ENCODE measurements at places on chromosomes 12 and 14.
A peak's percentile ranks its signal among the peaks of the same experiment; 100 is the strongest.

- no peak for DNase-seq
Observed at GRCh38 chr14:89270439-89271227, 146.4 kb downstream of the FOXN3 start.

- DNase-seq = no peak
Observed at GRCh38 chr14:57413849-57414248, 23.5 kb downstream of the NAA30 start.

- DNase-seq = no peak
Observed at GRCh38 chr14:104758981-104759969, 6.3 kb downstream of the SIVA1 start.

DNA sequence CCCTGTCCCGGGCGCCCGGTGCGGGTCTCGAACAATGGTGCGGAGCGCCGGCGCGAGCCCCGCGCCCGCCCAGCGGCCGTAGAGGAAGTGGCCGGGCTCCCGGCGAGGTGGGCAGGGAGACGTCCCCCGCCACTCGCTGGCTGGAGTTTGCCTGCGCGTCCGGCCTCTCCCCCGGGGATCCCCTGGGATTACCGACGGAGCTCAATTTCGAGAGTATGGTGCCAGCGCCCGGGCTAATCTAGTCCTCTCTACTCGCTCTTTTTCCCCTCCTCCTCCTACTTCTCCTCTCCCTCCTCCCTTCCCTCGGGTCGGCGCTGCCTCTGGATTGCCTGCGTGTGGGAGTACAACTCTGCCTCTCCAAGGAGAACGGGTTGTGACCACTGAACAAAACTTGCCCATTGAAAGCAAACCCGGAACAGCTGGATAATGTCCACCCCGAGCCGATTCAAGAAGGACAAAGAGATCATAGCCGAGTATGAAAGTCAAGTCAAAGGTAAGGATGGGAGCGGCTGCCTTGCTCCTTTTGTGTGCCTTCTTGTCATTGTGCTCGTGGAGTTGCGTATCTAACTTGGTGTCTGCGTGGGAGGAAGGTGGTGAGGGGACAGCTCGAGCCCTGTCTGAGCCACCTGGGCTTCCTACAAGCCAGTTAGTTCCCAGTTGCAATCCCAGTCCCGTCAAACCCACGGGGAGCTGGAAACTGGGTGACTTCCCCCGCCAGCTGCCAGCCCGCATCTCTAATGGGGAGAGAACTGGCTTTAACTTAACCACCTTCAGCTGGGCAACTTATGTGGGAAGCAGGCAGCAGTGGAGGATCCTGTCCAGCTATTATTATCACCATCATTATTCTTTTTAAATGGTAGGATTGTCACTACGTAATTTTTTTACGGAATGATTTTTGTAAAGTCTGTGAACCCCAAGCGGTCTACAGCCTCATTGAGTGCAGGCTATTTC lies at the start of gene SRGAP1:
Gene SRGAP1, plus strand, starts transcription at position 310 of the 951 bp plus-strand sequence. Its CDS starts 117 bp downstream, at position 427.
- peak; percentile 72 for DNase-seq

DNA sequence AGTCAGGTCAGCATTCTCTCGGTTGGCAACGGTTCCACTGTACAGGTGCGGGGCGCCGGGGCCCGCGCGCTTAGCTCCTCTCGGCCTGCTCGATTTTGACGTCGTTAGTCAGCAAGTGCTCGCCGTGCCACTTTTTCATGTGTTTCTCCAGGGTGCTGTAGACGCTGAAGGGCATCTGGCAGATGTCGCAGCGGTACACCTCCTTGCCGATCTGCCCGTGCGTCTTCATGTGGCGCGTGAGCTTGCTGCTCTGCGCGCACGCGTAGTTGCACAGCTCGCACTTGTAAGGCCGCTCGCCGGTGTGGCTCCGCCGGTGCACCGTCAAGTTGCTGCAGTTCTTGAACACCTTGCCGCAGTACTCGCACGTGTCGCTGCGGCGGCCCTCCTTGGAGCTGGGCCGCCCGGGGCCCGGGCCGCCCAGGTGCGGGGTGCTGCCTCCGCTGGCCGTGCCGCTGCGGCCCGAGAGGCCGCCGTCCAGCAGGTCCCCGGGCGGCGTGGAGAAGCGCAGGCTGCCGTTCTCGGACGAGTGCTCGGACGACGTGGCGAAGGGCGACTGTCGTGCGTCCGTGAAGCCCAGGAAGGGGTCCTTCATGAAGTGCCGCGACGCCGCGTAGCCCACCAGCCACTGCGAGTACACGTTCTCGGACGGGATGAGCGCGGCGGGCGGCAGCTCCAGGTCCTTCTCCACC lies 97.8 kb downstream of the BCL11B start:
- no peak for DNase-seq

GRCh38 chr14:21734457-21735074 lies 60.9 kb upstream of the OR4E1 start:
- DNase-seq = no peak

DNA sequence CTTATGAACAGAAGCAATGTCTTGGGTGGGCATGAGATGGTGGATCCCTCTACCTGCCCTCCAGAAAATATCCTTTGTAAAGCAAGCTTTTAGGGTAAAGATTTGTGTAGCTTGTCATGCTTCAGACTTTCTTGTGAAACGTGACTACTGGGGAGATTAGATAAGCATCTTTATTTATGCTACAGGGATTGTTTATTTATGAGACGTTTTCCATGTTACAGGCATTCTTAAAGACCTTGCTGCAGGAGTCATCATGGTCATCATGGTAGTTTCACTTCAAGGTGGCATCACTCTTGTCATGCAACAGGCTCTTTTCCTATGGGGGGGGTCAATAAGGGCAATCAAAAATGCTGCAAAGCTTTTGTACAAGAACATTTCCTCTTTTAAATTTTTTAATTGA lies 8.2 kb upstream of the MIS18BP1 start:
- DNase-seq = no peak

DNA sequence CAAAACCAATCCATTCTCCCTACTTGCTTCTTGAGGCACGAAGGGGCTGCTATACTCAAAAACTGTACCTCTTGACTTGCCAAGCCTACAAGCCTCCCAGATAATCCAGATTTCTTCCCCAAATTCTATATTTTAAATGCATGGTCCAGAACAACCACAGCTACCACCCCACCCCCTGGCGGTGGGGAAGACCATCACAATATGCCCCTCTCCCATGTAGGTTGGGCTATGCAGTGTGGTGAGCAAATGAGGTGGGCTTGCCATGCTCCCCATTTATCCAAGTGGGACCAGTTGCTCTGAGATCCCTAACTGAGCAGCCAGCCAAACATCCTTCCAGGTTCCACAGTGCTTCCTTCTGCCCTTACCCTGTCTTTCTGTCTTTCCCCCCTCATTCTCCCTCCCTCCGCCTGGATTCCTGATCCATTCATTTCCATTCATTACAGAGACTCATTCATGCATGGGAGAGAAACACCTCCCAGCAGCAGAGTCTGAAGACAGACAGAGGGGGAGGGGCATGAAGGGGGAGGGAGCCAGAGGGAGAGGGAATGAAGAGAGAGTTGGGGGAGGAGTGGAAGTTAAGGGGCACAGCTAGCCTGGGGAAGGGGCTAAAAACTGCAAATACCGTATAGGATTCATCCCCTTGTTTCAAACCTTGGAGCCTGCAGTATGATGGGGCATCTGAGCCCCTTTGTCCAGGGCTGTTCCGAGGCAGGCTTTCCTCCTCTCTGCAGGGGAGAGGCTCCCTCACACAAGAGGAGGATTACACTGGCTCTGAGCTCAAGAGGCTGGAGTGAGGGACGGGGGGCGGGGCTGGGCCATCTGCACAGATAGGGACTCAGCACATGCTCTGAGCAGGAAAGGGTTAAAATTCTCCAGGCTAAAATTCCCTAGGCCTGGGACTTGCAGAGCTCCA lies 4.4 kb downstream of the ZNF219 start:
- peak; percentile 28 for DNase-seq

- DNase-seq = no peak
Observed at GRCh38 chr12:57757771-57758170, 2.9 kb downstream of the MARCHF9 start.

DNA sequence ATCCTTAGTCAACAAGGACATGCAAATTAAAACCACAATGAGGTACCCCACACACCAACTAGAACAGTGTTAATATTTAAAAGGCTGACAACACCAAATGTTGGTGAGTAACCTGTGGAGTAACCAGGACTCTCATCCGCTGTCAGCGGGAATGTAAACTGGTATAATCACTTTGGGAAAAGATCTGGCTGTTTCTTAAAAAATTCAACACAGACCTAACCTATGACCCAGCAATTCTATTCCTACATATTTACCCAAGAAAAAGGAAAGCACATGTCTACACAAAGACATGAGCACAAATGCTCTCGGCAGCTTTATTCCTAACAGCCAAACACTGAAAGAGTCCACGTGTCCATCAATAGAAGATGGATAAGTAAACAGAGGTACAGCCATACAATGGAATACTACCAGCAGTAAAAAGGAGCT lies 26.6 kb downstream of the NRDE2 start:
- no peak for DNase-seq

GRCh38 chr12:666066-666465 lies 2.8 kb upstream of the NINJ2 start:
- no peak for DNase-seq

GRCh38 chr14:73232984-73233383 lies 4.3 kb upstream of the PAPLN start:
- no peak for DNase-seq

DNA sequence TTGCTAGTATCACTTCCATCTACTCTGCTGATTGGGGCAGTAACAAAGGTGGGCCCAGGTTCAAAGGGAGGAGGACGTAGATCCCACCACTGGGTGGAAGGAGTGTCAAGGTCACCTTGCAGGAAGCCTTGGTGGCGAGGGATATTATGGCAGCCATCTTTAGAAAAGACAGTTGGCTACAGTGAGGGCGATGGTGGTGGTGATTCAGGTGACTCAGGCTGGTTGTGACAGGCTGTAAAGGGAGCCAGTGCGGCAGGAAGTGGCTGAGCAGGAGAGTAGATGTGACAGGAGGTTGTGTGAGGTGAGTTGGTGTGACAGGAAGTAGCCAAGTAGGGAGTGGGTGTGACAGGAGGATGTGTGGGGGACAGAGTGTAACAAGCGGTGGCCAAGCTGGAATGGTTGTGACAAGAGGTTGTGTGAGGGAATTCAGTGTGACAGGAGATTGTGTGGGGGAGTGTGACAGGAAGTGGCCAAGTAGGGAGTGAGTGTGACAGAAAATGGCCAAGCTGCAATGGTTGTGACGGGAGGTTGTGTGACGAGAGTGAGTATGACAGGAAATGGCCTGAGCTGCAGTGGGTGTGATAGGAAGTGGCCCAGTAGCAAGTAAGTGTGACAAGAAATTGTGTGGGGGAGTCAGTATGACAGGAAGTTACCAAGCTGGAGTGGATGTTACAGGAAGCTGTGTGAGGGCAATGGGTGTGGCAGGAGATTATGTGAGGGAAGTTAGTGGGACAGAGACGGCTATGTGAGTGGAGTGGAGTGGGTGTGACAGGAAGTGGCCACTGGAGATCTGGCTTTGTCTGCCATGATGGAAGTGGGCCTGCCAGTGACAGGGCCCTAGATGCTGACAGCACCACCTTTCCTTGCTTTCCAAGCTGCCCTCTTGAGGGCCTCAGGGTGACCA lies 136.5 kb upstream of the MYL2 start:
- no peak for DNase-seq

DNA sequence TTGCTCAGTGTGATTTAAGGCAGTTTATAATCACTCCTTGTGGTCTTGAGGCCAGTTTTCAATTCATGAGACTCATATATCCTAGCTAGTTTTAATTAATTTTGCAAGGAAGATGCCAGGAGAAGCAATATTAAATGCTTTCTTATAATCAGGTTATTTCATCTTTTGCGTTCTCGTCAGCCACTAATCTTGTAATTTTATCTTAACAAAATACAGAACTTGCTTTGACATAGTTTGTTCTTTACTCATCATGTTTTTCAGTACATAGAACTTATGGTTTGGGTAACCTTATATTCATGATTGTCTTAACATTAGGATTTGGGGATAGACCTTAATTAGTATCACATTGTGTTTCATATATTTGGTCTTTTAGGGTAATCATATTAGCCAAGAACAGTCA lies 76.0 kb downstream of the LIN52 start:
- no peak for DNase-seq

- peak; percentile 70 for DNase-seq
Observed at GRCh38 chr14:42214981-42215491, 608.4 kb downstream of the LRFN5 start.

DNA sequence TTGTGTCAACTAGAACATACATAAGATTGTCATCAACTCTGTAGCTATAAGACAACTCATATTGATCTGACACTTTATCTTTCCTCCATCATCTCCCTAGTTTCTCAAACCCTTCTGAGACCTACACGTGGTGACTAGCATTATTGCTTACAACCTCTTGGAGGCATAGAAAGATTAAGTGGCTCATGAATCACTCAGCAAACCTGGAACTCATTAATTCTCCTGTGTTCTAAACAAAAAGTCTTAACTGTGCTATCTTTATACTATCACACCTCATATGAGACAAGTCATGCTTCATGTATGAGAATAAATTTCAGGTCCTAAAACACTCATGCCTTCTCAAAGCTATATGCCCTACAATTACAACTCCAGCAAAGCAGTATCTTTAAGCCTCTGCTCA lies 408.6 kb upstream of the SYT1 start:
- peak; percentile 38 for DNase-seq

GRCh38 chr14:91873471-91874415 lies 6.4 kb upstream of the TC2N start:
- no peak for DNase-seq

- no peak for DNase-seq
Observed at GRCh38 chr12:68686262-68686594, 550 bp upstream of the NUP107 start.

DNA sequence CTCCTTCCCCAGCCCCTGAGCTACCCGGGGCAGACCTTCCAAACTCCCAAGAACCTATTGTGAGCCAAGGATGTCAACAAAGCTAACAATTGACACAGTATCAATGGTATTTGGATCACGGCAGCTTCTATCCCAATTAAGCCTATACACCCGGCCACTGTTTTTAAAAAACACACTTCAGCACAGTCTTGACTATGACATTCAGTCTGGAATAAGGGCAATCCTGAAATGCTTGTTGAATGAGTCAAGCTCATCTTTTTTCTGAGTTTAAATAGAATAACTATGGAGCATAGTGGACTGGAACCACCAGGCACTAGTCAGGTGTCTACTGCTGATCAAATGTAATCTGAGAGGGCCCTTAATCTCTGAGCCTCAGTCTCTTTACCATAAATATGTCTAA lies 5.7 kb downstream of the DENND5B start:
- DNase-seq = peak; percentile 73

DNA sequence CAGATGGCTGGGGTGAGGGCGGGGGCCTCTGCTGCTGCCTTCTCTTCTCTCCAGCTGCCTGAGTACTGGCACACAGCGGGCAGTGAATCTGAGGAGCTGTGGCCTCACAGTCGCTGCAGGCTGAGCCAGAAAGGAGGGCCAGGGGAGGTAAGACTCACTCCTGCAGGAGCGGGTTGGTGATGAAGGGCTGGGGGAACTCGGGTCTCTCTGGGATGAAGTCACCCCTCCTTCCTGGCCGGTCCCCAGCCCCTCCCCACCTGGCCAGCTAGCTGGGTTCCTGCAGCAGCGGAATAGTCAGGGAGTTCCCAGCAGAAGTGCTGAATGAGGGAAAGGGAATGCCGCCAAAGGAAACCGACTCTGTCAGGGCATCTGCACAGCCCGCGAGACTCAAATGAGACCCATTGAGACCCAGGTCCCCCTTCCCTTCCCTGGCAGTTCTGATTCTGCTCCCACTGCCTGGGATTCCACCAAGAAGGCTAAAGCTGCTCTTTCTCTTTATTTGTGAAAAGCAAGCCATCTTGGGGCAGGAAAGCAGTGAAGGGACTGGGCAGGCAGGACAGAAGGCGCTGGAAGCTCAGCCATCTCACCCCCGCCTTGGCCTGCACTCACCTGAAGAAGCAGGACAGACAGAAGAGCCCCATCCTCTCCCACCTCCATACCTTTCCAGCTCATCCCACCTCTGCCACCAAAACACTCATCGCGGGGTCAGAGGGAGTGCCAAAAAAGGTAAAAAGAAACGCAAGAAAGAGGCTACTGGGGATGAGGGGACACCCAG lies 5.3 kb downstream of the NGB start:
- DNase-seq = no peak

GRCh38 chr14:22614240-22614799 lies 16.2 kb downstream of the ABHD4 start:
- peak; percentile 99 for DNase-seq

All from fibroblast of skin of abdomen (primary cell).